Fibroblast of upper back skin (primary cell): ENCODE measurements at places on chromosomes 4 and X.

DNA sequence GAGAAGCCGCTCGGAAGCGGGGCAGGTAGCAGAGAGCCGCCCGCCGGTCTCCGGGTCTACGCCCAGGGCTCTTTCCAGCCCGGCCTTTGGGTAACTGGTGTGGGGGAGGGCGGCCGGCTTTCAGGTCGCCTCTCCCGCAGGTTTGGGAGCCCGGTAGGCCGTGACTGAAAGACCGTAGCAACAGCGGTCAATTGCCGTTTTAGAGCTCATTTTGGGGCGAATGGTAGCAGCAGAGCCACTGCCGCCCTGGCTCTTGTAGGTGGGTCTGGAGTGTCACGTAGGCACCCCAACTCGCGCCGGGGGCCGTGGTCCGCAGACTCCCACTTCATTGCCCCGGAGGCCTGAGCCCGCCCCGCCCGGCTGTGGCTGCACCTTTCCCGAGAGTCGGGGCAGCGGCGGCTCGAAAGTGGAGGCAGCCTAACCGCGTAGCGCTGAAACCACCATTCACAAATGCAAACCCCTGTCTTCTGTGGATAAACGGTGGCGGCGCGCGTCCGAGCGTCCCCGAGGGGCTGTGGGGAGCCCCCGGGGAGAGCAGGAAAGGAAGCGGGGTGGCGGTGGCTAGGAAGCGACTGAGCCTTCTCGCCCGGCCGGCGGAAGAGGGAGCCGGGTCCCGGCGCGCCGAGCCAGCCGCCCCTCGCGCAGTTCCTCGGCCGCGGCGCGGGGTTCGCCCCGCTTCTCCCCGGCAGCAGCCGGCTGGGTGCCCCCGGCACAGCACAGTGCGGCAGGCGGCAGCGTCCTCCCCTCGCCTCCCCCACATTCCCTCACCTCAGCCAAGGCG lies 2185.1 kb upstream of the TENM3 start:
- no peak for DNase-seq

DNA sequence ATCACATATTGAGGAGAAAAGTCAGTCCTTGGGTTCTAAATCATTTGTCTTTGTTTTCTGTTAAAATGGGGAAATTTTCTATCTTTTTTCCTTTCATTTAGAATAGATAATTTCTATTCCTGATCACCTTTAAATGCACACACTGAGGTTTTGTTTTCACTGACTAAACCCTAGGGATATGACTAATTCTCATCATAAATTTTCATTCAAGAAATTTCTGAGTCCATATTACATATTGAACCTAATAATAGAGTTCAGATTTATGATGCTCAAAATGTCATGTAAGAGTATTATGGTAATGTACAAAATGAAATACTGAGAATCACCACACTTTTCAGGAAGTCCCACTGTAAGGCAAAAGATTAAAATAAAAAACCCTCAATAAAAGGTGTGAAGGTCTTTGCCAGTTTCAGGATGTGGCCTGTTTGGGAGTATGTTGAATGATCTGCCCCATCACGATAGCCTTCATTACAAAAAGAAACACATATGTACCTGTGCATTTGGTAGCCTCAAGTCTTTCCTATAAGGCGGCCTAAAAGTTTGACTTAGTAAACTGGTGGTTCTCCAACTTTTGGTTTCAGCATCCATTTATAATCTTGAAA lies 49.4 kb downstream of the LEF1 start:
- no peak for DNase-seq

- no peak for DNase-seq
Observed at GRCh38 chr4:188117631-188118324, 8.4 kb upstream of the TRIML2 start.

GRCh38 chrX:17082831-17083230 lies 136.4 kb downstream of the REPS2 start:
- peak; percentile 30 for DNase-seq

DNA sequence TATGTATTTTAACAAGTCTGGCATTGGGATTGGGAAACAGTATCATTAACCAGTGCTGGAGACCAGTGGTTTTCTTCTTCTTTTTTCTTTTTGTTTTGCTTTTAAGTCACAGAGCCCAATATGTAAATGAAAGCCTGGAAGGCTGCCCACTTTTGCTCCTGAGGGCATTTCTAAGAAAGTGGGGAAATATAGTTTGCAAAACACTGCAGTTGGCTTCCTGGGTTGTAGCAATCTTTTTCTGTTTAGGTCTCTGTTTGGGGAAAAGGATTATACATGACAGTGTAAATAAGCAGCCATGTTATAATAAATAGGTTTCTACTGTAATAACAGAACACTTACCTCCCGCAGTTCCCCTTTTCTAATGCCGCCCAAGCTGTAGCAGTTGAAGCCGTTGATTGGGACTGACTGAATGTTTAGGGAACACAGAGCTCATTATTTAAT lies 105.5 kb downstream of the TMEM164 start:
- DNase-seq = no peak

GRCh38 chrX:48896611-48897011 lies 957 bp downstream of the TIMM17B start:
- no peak for DNase-seq

DNA sequence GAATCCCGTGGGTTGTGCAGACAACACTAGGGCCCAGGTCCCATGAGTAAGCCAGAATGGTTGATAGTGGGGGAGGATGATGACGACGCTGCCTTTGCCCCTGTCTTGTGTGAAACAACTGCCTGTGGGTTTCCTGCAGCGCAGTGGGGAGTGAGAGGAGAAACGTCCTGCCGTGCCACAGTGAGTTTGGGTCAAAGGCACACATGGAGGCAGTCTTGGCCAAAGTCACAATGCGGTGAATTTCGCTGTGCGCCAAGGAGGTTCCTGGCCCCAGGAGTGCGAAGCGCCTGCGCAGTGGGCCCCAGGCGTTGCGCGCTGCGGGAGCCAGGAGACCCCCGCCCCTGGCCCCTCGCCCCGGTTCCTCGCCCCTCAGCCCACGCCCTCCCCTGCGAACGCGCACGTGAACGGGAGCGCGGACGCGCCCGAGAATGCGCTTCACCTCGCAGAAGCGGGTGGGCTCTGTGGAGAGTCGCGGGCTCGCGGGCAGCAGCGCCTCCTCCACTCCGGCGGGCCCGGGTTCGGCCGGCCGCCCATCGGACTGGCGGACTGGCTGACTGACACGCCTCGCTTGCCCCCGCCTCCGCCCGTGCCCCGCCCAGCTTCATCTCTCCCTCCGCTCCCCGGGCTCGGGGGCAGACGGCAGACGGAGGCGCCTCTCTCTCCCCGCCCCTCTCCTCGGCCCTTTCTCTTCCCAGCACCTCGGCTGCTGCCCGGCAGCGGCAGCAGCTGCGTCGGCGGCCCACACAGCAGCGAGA lies at the start of gene NUDT10:
Gene NUDT10 (plus strand): TSS at position 635 of the 755 bp plus-strand sequence. CDS start 144 bp downstream, outside the sequence.
- peak; percentile 52 for DNase-seq

DNA sequence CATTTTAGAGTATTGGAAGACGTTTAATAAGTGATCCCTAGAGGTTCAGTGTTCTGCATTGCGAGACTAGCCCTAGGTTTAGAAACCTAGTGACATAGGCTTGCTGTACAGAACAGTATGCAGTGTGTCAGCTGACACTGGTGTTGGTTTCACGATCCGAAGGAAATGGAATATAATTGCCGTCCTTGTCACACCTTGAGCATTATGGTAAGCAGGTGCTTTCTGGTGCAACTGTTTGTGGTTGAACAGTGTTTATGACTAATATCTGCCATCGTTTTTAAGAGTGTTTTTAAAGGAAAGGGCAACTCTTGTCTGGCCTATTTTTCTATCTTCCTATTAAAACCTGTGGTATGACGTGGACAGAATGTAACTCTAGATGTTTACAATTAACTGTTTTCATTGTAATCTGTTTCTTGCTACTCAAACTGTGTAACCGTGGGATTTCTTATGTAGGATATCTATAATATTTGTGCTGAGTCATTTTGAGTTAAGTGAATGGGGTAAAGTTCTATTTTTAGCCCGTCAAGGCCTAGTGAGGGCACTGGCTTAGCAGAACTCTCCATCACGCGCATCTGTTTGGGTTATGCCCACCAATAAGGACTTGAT lies 53.8 kb upstream of the TBC1D14 start:
- DNase-seq = peak; percentile 60

DNA sequence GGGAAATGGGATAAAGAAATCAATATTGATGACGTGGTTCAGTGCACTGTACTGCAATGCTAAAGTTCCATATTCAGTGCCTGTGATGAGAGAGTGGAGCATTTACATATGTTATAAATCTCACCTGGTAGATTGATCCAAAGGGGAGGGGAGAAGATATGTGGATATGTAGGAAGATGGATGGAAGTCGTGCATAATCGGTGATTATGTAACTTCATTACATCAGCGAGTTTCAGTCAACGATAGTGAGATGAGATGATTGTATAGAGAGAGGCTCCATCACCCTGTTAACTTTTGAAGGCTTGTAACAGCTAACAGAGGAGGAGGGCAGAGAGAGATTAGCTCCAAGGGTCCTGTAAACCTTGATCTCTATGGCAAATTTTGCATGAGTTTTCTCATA lies 1.8 kb downstream of the IL1RAPL1 start:
- no peak for DNase-seq

GRCh38 chr4:136121426-136121825 lies 1410.9 kb downstream of the PCDH18 start:
- DNase-seq = no peak

- no peak for DNase-seq
Observed at GRCh38 chr4:23456864-23457263, 433.0 kb downstream of the PPARGC1A start.

DNA sequence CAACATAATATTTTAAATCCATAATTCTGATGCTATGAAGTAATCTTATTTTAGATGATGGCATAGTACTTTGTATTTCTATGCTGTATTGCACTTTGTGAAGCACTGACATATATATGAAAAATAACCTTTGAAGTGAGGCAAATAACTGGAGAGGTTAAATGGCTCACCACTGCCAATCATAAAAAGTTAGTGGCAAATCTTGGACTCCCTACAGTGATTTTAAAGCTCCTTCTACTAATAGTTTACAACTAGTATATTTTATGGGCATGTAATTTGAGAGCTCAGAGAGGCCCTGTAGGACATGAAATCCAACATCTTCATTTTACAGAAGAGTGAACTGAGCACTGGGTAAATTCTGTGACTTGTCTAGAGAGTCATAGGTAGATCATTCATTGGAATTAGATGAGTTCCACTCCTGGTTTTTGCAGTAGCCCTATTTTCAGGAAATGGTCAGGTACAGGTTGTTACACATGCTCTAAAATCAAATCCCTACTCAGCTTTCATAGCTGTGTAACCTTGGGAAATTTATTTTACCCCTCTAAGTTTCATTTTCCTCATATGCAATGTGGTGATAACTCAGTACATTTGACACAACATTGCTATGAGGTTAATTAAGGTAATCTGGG lies 804 bp upstream of the GC start:
- no peak for DNase-seq

DNA sequence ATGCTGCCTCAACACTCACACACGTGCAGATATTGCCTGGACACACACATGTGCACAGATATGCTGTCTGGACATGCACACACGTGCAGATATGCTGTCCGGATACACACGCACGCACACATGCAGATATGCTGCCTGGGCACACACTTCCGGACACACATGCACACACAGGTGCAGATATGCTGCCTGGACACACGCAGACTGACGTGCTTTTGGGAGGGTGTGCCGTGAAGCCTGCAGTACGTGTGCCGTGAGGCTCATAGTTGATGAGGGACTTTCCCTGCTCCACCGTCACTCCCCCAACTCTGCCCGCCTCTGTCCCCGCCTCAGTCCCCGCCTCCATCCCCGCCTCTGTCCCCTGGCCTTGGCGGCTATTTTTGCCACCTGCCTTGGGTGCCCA lies 14.7 kb downstream of the FGFRL1 start:
- DNase-seq = no peak

DNA sequence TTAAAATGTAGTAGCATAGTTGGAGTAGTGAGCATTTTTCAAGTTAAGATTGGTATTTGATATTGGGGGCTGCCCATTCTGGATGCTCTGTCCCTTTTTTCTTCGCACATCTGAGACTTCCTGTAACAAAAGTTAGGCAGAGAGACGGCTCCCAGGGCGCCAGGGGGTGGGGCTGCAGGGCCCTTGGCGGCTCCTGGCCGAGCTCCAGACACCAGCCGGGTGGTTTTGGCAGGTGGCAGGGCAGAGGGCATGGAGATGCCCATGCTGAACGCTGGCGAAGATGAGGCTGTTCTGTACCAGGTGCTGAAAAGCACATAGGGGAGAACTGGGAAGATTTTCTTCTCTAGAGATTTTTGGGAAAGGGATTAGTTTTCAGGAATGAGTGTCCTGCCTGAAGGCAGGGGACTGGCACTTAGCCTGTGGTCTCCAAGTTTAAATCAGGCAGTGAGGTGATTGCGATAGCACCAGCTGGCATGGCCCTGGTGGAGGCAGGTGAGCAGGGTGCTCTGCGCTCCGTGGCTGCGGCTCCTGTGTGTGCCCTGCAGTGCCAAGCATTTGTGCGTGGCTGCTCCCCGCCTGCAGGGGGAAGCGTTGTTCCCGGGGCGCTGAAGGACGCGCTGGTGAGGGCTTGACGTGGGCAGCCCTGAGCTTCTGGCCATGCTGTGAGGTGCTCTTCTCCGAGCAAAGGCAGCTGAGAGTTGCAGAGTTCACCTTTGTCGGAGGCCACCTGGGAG lies 23.6 kb upstream of the HGFAC start:
- no peak for DNase-seq

- DNase-seq = peak; percentile 45
Observed at GRCh38 chr4:87007528-87008446, 73.0 kb downstream of the AFF1 start.

- no peak for DNase-seq
Observed at GRCh38 chrX:10110984-10111363, 45.8 kb upstream of the CLCN4 start.

DNA sequence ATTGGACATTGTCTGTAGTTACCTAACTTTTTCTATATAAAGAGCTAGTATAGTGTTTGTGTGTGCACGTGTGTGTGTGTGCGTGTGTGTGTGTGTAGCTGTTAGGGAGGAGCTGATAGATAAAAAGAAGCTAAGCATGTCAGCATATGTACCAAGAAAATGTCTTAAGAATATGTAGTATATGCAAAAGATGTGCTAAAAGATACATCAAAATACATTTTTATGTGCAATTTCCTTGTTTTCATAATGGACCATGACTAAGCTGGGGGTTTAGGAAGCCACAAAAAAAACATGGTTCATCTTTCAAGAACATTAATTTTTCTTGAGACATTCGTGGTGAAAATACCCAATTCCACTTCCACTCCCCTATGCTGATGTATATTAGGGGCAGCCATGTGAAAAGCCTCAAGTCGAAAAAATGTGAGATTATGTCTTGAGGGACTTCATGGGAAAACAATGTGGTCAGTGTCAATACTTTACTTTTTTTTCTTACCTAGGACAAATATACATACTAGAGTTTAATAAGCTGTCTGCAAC lies 1599.7 kb downstream of the ARAP2 start:
- DNase-seq = peak; percentile 62

DNA sequence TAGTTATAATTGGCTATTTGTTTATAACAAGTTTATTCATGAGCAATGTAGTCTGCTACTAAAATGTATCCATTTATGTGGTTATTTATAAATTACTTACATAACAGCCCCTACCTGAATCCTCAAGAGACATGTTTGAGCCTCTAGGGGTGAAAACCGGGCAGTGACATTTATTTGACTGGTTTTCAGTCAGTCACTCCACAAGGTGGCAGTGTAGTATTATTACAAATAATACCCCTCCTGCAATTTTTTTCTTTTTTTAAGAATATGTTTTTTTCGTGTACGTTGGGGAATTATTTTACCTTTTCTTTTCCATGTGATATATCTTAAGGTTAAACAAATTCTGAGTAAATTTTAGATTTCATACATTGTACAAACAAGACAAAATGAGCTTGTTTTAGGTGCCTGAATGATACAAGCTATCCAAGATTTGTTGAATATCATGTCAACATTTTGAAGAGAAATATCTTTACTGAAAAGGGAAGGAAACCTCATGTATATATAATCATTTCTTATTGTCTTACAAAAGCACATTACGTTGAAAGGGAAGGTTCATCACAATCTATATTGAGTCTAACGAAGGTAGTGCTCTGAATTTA lies 598.7 kb upstream of the TECRL start:
- peak; percentile 22 for DNase-seq
